ENCODE measurements at places on chromosomes 2 and 18.

- DNase-seq: no peak
These were observed 1275.2 kb upstream of the CRIM1 start for GRCh38 chr2:35080231-35080910.

DNA sequence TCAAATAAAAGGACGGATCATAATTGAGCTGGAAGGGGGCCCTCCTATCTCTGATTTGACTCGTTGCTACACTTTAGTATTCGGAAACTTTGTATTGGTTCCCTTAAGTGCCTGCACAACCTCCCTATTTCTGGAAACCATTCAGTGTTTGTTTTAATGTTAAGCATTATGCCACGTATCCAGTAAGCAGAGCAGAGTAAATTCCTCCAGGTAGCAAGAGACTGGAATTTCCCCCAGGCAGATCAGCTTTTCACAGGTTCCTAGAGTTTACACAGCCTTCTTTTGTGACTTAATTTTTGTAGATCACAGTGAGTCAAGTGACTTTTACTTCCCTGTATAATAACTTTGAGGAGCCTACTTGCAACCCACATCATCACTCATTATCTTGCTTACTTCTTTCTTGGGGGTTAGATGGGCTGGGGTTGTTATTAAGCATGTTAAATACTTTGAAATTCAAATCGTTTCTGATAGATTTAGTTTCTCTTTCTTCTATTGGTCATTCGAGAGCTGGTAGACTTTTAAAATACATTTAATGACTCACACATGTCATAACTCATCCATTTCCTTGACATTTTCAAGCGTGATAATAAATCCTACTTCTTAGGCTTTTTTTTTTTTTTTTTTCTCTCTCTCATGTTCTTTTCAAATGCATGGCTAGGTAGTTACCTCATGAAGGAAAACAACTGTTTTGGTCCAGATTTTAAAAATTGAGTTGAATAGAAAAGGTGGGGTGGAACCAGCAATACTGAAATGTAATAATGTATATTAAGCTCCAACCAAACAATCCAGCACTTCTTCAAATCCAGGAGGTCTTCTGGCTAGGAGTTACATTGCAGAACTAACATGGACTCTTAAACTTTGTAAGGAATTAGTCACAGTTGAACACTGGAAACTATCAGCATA, 219.3 kb downstream of the NEDD4L start:
- no peak for DNase-seq

DNA sequence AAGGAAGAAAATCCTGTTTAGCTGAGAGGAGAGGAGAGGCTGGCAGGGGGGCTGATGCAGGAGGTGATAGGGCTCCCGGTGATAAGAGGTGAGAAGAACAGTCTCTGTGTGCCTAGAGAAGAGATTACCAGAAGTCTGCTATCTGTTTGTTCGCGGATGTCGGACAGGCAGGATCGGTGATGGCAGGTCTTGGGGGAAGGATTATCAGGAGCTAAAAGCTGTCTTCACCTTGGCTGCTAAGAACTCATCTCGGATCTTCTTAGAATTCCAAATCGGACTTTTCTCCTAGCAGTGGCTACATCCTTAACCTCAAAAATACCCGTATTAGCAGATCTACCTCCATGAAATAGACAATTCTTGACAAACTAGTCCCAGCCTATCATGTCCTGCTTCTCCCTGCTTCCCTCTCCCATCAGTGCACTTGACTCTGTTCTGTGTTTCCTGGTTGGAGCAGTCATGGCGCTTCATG, 282.1 kb upstream of the TRIB2 start:
- DNase-seq: no peak

DNA sequence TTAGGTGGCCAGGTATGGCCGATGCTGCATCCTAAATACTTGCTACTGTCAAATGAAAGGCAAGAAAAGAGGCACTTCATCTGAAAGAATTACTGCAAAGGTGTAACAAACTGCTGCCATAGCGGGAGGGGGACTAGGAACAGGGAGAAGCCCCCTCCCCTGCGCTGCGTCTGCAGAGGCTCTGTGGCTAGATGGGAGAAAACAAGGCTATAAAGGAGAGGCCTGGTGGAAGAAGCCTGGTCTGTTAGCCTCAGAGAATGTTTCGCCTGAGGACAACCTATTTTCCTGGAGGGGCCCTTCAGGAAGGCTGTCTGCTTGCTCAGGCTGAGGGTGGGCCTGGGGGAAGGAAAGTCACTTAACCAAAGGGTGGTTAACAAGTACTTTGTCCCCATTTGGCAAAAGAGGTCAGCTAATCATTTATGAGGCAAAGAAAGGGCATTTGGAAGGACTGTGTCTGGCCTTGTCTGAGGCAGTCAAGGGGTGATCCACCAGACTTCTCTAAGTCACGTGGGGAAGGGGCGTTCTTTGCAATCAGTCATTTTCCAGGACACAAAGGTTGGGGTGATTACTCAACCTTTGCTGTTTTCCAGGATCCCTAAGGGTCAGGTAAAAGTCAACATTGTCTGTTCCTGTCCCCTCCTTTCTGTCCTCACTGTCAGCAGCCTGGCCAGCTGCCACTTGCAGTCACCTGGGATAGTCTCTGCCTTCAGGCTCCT, 103.0 kb upstream of the TMEM200C start:
- no peak for DNase-seq

DNA sequence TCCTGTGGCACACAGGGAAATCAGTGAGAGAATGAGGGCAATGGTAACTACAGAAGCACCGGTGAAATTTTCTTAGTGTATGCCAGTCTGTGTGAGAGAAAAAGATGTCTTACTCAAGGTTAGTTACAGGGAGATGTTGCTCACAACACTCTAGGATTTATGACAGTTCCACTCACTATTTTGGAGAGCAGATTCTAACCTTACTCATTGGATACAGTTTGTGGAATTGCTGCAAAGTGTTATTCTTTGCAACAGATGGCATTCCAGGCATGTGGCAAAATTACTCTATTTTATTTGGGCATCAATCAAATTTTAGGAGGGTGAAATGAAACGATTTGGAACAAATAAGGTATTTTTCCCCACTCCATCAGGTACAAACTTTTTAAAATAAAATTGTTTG, 449.1 kb downstream of the PIK3C3 start:
- DNase-seq: no peak

GRCh38 chr2:735670-736218, 58.5 kb upstream of the TMEM18 start:
- no peak for DNase-seq

- no peak for DNase-seq
These were observed 33.4 kb downstream of the UPP2 start for GRCh38 chr2:158135096-158135495.

Data from activated naive CD8-positive, alpha-beta T cell treated with anti-CD3 and anti-CD28 coated beads, Interleukin-2, amount 50 U/mL, for 16 hours (primary cell).